ENCODE measurements at places on chromosomes 16 and 17. TPM values are rescaled to one million over a fixed set of nuclear protein-coding genes. Genes with fewer than 3 reads are reported as not detected.

DNA sequence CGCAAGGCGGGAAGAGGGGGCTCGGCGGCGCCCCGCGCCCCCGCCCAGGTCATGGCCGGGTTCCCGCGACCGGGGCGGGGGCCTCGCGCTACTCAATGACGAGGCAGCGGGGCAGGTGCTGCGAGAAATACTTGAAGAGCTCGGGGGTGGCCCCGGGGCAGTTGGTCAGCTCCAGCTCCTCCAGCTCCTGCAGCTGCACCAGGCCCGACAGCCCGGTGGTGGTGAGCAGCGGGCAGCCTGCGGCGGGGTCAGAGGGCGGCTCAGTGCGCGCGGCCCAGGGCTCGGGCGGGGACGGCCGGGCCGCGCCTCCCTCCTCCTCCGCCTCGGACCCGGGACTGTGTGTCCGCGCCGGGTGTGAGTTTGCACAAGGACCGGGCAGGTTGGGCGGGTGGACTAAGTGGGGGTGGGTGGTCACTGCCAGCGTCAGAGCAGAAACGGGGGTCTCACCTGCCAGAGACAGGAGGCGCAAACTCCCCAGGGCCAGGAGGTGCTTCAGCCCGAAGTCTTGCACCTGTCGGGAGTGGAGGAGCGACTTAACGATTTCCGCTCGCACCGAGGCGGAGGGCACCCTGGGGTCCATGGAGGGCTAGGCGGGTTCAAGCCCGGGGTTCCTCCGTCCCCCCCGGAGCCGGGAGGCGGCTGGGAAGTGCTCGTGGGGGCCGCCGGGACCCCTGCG, 4.1 kb upstream of the WDR24 start:
- no peaks in the 10 kb centered on the region for H3K36me3 ChIP-seq
- peaks cover 59% of the 10 kb centered on the region for H3K27me3 ChIP-seq
- no peak overlapping the region for H3K27ac ChIP-seq
- H3K4me3 ChIP-seq, result no peak overlapping the region

GRCh38 chr16:4339909-4340308, 11.2 kb downstream of the PAM16 start:
- no peaks in the 10 kb centered on the region for H3K27me3 ChIP-seq
- H3K36me3 ChIP-seq, result peaks cover 48% of the 10 kb centered on the region
- peaks cover 7% of the 10 kb centered on the region for H3K4me1 ChIP-seq
- no peak for DNase-seq
- no peak overlapping the region for H3K27ac ChIP-seq
- no peak overlapping the region for H3K4me3 ChIP-seq

The MYH2 gene
- not detected for polyA plus RNA-seq

DNA sequence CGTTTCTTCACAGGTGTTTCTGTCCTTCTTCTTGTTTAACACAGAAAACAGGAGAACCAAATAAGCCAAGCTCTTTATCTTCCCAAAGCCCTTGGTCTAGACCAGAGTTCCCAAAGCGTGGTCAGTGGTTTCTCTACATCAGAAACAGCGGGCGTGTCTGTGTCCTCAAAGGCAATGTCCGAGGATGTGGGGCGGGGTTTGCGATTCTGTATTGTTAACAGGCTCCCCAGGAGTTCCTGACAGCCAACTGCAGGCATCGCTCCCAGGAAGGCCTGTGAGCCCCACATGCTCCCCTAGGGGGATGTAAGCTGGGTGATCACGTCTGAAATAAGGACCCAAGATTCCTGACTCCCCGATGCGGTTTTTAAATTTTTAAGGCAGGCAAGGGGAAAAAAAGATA, 28.4 kb upstream of the SLC25A19 start:
- no peak for DNase-seq
- peak overlapping the region; percentile 100 for H3K27ac ChIP-seq
- peaks cover 51% of the 10 kb centered on the region for H3K36me3 ChIP-seq
- no peak overlapping the region for H3K4me3 ChIP-seq

- H3K27me3 ChIP-seq, result no peaks in the 10 kb centered on the region
- H3K4me1 ChIP-seq, result no peaks in the 10 kb centered on the region
- no peaks in the 10 kb centered on the region for H3K36me3 ChIP-seq
These were observed 118.9 kb upstream of the IRX3 start for GRCh38 chr16:54405478-54405877.

DNA sequence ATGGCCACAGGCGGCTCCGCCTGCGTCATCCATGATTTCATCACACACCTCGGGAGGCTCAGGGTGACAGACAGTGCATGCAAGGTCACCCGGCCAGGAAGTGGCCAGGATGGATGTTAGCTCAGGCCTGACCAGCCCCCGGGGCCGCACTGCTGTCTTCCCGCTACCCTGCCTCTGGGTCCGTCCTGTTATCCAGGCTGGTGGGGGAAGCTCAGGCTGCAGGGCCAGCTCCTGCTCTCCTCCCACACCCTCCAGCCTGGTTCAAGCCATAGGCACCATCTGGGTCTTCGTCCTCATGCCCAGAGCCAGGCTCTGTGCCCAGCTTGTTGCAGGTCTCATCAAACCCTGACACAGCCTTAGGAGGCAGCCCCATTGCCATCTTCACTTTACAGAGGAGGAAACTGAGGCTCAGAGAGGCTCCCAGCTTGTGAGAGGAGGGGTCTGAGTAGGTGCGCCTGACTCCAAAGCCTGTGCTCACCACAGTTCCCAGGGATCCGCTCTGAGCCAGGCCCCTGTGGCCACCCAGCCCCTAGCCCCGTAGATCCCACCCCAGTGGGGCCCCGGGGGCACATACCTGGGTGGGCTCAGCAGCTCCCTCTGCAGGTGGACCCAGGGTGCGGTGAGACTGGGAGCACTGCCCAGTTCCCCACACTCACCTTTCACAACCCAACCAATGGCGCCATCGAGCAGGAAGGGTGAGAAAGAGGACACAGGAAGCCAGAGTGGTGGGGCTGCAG, 412 bp upstream of the ADGRG3 start:
- H3K27ac ChIP-seq, result peak overlapping the region; percentile 78
- peaks cover 40% of the 10 kb centered on the region for H3K4me1 ChIP-seq
- H3K27me3 ChIP-seq, result no peaks in the 10 kb centered on the region

The TNFRSF12A gene
- polyA plus RNA-seq, result 6.2 TPM

- no peak for DNase-seq
- no peak overlapping the region for H3K27ac ChIP-seq
- H3K36me3 ChIP-seq, result peaks cover 20% of the 10 kb centered on the region
These were observed 142.2 kb downstream of the RAB11FIP4 start for GRCh38 chr17:31533546-31534155.

The ITGAE gene
- polyA plus RNA-seq, result 78.8 TPM

DNA sequence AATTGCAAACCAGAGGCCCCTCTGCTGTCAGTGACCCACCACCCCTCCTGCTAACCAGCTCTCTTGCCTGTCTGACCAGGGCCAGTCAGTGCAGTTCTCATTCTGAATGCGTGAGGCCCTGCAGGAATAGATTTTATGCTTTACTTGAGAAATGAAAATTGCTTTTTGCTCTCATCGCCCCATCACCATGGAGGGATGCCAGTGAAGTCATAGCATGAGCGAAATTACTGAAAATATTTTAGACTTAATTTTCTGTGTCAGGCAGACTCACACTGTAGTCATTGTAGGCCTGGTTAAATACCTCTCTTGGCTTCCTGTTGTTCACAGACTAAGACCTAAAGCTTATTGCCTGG, 490.5 kb upstream of the CDH5 start:
- no peaks in the 10 kb centered on the region for H3K4me1 ChIP-seq
- DNase-seq, result no peak
- no peak overlapping the region for H3K27ac ChIP-seq

The TMEM94 gene
- 135 TPM for polyA plus RNA-seq

GRCh38 chr17:31401456-31402254, 10.2 kb downstream of the RAB11FIP4 start:
- H3K27me3 ChIP-seq, result no peaks in the 10 kb centered on the region
- H3K4me3 ChIP-seq, result no peak overlapping the region
- H3K36me3 ChIP-seq, result no peaks in the 10 kb centered on the region
- peaks cover 7% of the 10 kb centered on the region for H3K4me1 ChIP-seq
- H3K27ac ChIP-seq, result no peak overlapping the region

- H3K27me3 ChIP-seq, result no peaks in the 10 kb centered on the region
- DNase-seq, result no peak
- H3K4me1 ChIP-seq, result no peaks in the 10 kb centered on the region
- no peak overlapping the region for H3K27ac ChIP-seq
- no peaks in the 10 kb centered on the region for H3K36me3 ChIP-seq
These were observed 68.5 kb upstream of the AMZ2 start for GRCh38 chr17:68179236-68179925.

DNA sequence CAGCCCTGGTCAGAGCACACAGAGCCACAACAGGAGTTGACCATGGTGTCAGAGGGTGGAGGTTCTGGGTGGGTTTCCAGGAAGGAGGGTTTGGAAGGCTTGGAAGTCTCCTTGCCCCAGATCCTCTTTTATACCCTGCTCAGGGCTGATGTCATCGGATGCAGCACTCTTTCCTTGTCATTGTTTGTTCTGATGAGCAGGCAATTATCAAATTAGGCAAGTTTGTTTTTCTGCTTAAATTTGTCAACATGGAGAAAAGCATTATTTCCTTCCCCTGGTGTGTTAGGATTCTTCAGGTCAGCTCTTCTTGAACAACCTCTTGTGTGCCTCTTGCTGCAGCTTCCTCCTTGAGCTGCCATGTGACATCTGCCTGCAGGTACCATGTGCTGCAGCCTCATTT, at the start of gene KRTAP4-4:
Gene KRTAP4-4, minus strand, starts transcription at position 101 of the 400 bp plus-strand sequence. Its CDS starts 57 bp downstream, at position 44.
- no peak within 1 kb of the TSS for H3K27ac ChIP-seq
- no peaks in the 10 kb centered on the region for H3K27me3 ChIP-seq
- H3K4me1 ChIP-seq, result no peaks in the 10 kb centered on the region

The SCN4A gene
- not detected for polyA plus RNA-seq

GRCh38 chr17:55570391-55570790, 59.1 kb upstream of the SMIM36 start:
- H3K27me3 ChIP-seq, result no peaks in the 10 kb centered on the region
- no peak overlapping the region for H3K4me3 ChIP-seq
- H3K36me3 ChIP-seq, result no peaks in the 10 kb centered on the region
- no peak overlapping the region for H3K27ac ChIP-seq

DNA sequence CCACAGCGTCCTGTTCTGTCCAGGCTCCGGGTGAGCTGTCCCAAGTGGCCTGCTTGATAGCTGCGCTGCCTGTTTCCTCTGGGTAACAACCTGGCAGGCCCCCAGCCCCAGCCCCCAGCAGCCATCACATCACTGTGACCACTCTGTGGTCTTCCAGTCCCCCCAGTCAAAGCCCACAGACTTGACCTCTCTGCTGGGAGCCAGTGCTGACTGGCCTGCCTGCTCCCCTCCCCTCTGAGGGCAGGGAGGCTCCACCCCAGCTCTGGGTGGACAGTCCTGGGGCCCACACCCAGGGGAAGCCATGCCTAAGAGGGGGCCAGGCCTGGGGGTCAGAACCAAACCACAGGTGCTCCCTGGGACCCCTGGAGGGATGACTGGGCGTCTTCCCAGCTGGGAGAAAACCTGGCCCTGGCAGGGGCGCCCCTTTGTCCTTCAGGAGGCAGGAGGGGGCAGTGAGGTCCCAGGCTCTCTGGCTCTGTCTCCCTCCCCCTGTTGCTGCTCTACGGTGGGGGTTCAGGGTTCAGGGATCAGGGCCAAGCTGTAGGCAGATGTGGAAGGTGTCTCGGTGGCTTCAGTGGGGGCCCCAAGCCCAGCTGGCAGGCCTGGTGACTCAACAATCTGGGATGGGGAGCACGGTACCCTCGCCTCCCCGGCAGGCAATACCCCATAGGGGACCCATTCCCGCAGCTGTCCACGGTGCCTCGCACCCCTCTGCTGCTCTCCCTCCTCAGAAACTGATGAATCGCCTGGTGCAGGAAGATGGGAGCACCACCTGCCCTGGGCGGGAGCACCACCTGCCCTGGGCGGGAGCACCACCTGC, 1.8 kb upstream of the SLC16A3 start:
- H3K4me1 ChIP-seq, result peaks cover 52% of the 10 kb centered on the region
- H3K36me3 ChIP-seq, result no peaks in the 10 kb centered on the region
- H3K27ac ChIP-seq, result peak overlapping the region; percentile 69
- DNase-seq, result peak; percentile 11
- H3K4me3 ChIP-seq, result peak overlapping the region; percentile 100

DNA sequence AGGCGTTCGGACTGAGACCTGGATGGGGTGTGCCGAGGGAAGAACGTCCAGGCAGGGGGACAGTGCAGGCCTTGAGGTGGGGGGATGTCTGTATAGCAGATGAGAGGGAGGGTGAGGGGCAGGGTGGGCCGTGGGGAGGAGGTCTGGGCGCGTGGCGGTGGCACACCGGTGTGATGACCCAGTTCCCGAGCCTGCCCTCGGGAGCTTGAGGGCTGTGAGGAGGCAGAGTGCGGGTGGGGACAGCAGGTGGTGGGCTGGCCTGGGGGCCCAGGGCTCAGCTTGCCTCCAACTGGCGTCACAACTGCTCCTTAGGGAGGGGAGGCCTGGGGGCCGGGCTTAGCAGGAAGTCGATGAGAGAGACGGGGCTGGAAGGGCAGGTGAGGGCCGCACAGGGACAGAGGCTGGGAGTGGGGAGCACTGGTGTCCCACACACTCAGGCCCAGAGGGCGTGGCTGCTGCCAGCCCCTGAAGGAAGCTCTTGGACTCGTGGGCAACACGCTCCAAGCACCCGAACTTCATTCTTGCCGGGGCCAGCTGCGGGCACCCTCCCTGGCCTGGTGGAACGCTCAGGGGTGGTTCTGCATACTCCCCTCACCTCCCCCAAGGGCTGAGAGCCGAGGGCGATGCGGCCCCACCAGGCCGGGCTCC, 6.5 kb downstream of the CACNA1H start:
- no peaks in the 10 kb centered on the region for H3K4me1 ChIP-seq
- no peak overlapping the region for H3K4me3 ChIP-seq
- no peak overlapping the region for H3K27ac ChIP-seq
- H3K36me3 ChIP-seq, result no peaks in the 10 kb centered on the region

DNA sequence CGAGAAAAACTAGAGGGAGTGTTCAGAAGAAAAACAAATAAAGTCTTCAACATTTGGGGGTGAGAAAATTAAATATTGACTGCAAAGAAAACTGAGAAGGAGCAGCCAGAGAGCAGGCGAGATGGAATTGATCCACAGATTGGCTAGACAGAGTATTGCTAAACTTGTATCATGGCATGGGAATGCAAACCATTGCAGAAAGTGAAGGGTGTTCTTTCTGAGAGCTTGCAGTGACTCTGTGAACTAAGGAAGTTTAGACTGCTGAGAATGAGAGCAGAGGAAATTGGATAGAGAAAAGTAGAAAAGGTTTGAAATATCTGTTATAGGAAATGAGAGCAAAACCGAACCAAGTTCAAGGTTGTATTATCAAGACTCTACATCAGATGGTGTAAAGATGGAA, 191.5 kb downstream of the HS3ST3A1 start:
- DNase-seq, result no peak
- H3K27ac ChIP-seq, result no peak overlapping the region
- no peak overlapping the region for H3K4me3 ChIP-seq
- H3K27me3 ChIP-seq, result no peaks in the 10 kb centered on the region
